Natural killer cell (primary cell): ENCODE measurements at places on chromosomes 1 and 21. TPM values are rescaled to one million over a fixed set of nuclear protein-coding genes. Genes with fewer than 3 reads are reported as not detected.

GRCh38 chr1:243549108-243549507 lies 293.3 kb downstream of the SDCCAG8 start:
- no peak for DNase-seq

HSD3B1 gene
- not detected for total RNA-seq

- DNase-seq: no peak
Measured at GRCh38 chr1:172470149-172470548, 26.3 kb upstream of the PIGC start.

- DNase-seq: no peak
Measured at GRCh38 chr1:108154314-108154713, 45.8 kb downstream of the SLC25A24 start.

DNA sequence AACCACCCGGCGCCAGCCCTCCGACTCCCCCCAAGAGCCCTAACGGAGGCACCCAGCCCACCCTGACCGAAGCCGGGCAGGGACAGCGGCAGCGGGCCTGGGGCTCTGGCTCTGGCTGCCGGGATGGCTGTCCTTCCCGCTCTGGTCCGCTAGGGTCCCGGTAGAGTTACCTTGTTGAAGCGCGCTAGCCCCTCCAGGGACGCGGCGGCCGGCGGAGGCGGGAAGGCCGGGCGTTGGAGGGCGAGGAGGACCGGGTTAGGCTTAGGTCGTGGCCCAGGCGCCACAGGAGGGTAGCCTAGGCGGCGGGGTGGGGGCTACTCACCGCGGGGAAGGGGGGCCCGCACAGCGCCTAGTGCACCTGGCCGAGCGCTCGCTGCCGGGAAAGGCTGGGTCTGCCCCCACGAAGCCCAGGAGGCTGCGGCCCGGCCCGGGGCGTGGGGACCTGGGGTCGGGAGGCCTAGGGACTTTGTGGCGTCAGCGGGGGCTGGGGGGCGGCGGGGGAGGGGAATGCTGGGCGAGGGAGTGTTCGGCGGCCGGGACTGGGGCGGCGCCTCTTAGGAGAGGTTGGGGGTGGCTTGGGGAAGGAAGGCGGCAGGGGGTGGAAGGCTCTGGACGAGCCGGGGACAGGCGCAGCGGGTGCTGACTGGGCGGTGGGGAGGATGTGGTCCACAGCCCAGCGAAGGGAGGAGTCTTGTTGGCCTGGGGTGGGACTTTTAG lies at the start of gene TRIM17:
TRIM17 (minus strand) TSS at position 645 of the 717 bp plus-strand sequence. CDS start 1,789 bp downstream, outside the sequence.
- peak; percentile 60 for DNase-seq

DNA sequence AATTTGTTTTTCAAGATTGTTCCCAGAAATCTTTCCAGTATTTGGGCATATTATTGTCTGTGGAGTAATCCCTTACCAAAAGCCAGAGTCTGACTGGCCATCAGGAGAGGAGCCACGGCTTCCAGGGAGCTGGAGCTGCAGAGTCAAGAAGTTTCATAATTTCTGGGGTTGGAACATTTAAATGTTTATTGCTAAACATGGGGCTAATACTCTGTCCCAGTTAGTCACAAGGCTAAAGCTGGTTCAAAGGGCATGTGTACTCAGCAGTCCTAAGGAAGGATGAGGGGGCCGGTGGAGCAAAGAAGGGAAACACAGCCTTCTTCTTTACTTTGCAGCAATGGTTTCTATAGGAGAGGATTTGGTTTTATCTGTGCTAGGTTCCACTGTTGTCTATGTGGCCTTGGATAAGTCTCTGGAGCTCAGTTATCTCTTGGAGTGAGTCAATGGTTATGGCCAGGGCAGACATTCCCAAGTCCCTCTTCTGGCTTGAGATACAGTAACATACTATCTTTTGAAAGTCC lies 9.5 kb downstream of the DENND2D start:
- DNase-seq: no peak

GRCh38 chr1:152997901-152998300 lies 3.6 kb upstream of the SPRR3 start:
- no peak for DNase-seq

- no peak for DNase-seq
Measured at GRCh38 chr1:167641786-167642500, 11.9 kb downstream of the RCSD1 start.

- DNase-seq: peak; percentile 64
Measured at GRCh38 chr1:157369808-157370521, 182.3 kb downstream of the FCRL5 start.

DNA sequence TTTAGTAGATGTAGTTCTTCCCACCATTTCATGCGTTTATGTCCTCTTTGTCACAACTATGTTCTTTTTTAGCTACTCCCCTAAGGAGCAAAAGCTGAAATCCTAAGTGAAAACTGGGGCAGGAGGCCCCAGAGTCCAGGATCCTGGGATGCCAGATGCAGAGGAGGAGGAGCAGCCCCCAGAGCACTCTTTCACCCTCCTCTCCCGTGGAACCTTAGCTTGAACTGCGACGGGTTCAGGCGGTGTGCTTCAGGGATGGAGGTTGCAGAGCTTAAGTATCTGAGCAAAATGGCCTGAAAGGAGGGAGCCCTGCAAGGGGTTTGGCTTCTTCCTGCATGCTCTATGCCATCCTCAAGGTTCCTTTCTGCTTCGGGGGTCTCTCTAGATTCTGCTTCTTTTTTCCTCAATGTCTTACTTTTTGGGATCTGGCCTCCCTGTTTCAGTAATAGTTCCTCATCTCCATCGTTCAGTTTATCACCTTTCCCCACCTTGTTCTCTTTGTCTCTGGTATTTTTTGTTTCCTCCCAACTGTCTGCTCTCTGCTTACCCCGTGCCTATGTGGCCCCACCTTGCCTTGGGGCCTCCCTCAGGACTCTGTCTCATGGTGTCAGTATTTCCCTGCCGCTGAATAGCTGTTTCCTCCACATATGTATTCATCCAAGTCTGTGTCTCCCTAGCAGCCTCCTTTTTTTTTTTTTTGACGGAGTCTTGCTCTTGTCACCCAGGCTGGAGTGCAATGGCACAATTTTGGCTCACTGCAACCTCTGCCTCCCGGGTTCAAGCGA lies 2.7 kb upstream of the NHLH1 start:
- DNase-seq: no peak

TADA1 gene
- 12.5 TPM for total RNA-seq

DNA sequence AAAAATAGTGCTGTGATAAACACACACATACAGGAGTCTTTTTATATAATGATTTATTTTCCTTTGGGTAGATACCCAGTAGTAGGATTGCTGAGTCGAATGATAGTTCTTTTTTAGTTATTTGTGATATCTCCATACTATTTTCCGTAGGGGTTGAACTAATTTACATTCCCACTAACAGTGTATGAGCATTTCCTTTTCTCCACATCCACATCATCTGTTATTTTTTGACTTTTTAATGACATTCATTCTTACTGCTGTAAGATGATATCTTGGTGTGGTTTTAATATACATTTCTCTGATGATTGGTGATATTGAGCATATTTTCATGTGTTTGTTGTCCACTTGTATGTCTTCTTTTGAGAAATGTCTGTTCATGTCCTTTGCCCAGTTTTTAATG lies 78.3 kb downstream of the NIBAN1 start:
- DNase-seq: no peak

DNA sequence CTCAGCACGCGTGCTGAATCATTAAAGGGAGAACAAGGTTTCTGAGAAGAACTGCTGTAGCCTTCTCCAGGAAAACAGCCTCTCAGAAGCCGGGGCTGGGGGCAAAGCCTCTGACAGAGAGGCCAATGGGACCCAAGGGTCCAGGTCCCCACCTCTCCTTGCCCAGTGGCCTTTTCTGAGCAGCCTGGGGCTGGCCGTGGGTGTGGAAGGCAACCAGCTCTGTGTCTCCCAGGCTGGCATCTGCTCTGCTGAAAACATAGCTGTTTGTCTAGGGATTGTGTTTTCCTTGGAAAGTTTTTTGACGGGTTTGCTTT lies 261.2 kb downstream of the NPHP4 start:
- no peak for DNase-seq

PPIH gene
- 43.1 TPM for total RNA-seq

DNA sequence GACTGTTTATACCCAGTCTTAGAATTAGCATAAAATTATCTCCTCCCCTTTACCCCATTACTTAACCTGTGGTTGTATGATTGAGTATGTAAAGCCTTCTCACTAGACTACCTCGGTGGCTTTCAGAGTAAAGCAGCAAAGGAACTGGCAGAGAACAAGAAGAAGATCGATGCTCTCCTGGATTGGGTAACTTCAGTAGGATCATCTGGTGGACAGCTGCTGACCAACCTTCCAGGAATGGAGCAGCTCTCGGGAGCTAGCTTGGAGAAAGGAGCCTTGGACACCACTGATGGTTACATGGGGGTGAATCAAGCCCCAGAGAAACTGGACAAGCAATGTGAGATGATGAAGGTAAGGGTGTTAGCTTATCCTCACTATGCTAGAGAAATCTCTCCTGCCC lies 138.6 kb upstream of the BMP8A start:
- DNase-seq: no peak

- no peak for DNase-seq
Measured at GRCh38 chr1:43572084-43572483, 41.4 kb downstream of the PTPRF start.

- DNase-seq: no peak
Measured at GRCh38 chr1:154719586-154720327, 111.8 kb upstream of the ADAR start.

GRCh38 chr1:15066191-15066590 lies 87.4 kb upstream of the TMEM51 start:
- peak; percentile 50 for DNase-seq

- DNase-seq: no peak
Measured at GRCh38 chr1:33387625-33388024, 43.3 kb downstream of the PHC2 start.

GRCh38 chr1:32063261-32063681 lies 9.5 kb upstream of the TMEM39B start:
- peak; percentile 62 for DNase-seq

SYNJ1 gene
- 22.4 TPM for total RNA-seq

DNA sequence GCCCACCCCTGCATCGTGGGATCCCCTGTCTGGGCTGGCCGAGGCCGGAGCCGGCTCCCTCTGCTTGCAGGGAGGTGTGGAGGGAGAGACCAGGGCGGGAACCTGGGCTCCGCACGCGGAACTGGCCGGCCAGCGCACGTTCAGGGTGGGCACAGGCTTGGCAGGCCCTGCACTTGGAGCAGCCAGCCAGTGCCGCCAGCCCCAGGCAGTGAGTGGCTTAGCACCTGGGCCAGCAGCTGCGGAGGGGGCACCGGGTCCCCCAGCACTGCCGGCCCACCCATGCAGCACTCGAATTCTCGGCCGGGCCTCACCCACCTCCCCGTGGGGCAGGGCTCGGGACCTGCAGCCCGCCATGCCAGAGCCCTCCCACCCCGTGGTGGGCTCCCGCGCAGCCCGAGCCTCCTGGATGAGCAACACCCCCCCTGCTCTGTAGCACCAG lies 422.6 kb downstream of the AMY1C start:
- no peak for DNase-seq

FNBP1L gene
- 6.7 TPM for total RNA-seq

DNA sequence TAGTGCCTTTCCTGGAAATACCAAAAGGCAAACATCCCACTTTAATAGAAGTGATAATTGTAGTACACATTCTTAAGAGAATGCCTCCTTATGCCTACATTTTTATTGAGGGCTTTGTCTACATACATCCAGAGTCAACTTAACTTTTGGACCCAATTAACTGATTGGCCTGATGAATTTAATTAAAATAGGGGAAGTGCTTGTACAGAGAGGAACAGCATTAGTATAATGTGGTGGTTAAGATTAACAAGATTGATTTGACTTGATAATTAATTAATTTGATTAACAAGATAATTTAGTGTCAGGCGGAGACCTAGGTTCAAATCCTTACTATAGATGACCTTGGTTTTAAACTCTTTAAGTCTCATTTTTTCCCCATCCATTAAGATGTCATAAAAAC lies 111.4 kb downstream of the NFIA start:
- DNase-seq: no peak

DNA sequence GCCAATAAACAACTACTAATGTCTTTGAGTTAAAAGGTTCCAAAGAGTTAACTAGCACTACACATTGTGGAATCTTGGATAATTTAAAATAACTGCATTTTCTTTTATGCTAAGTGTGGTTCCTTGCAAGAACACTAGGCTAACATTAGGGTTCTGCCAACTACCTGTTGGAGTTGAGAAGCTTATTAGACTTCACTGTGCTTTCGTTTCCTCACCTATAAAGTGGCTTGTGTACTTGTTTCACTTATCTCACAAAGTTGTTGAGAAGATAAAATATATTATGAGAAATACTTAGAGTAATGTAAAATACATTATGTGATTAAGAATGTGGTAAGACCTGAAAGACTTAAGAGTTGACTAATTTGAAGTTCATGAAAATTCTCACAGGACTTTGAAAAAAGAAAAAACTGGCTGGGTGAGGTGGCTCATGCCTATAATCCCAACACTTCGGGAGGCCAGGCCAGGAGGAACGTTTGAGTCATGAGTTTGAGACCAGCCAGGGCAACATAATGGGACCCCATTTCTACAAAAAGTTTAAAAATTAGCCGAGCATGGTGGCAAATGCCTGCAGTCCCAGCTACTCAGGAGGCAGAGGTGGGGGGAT lies 5.6 kb upstream of the RRAGC start:
- no peak for DNase-seq

ROR1 gene
- 0.27 TPM for total RNA-seq

NPHS2 gene
- not detected for total RNA-seq

DNA sequence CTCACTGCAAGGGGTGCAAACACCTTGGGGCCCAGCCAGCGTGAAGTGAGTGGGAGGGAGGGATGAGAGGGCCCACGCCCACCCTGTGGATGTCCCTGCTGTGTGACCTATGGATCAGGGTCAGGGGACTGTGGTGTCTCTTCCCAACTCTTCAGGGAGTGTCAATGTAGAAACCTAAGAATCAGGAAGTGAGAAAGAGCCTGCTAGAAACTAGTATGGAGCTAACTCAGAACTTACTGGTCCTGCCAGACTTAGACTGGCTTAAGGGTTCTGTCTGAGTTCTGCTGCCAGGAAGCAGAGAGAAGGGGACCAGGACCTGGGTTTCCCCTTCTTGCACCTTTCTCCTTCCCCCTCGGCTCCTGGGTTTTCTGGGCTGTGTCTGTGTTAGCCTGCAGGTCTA lies 1.8 kb upstream of the IL10 start:
- DNase-seq: no peak

- peak; percentile 68 for DNase-seq
Measured at GRCh38 chr1:198179556-198179981, 22.8 kb downstream of the NEK7 start.

GRCh38 chr1:173823781-173824314 lies 625 bp upstream of the DARS2 start:
- no peak for DNase-seq

GRCh38 chr1:157944663-157945280 lies 48.7 kb upstream of the KIRREL1 start:
- no peak for DNase-seq

ARV1 gene
- 7.6 TPM for total RNA-seq
